ENCODE measurements at places on chromosomes 6 and 20.

DNA sequence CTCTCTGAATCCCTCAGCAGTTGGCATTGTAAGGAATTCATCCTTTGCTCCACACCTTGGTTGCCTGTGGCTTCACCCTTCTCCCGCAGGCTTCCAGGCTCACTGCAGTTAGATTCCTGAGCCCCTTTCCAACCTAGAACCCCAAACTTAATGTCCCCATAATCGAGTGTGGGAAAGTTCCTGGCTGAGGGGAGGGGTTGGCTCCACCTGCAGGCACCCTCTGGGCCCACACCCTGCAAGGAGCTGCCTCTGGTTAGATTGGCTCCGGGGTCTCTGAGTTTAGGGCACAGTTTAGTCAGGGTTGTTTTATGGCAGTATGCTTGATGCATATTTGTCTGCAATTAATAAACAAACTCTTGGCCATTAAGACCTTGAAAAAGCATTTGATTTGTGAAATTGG lies 63.4 kb downstream of the MTHFD1L start:
- H3K4me1 ChIP-seq = no peaks in the 10 kb centered on the region
- H3K27me3 ChIP-seq = no peaks in the 10 kb centered on the region
- no peak for DNase-seq
- no peak overlapping the region for H3K4me3 ChIP-seq
- no peaks in the 10 kb centered on the region for H3K36me3 ChIP-seq
- H3K27ac ChIP-seq = no peak overlapping the region

- peak overlapping the region; percentile 50 for H3K4me3 ChIP-seq
- DNase-seq = no peak
- H3K36me3 ChIP-seq = peaks cover 5% of the 10 kb centered on the region
- peaks cover 63% of the 10 kb centered on the region for H3K4me1 ChIP-seq
Observed at GRCh38 chr6:20370801-20371200, 30.9 kb upstream of the E2F3 start.

DNA sequence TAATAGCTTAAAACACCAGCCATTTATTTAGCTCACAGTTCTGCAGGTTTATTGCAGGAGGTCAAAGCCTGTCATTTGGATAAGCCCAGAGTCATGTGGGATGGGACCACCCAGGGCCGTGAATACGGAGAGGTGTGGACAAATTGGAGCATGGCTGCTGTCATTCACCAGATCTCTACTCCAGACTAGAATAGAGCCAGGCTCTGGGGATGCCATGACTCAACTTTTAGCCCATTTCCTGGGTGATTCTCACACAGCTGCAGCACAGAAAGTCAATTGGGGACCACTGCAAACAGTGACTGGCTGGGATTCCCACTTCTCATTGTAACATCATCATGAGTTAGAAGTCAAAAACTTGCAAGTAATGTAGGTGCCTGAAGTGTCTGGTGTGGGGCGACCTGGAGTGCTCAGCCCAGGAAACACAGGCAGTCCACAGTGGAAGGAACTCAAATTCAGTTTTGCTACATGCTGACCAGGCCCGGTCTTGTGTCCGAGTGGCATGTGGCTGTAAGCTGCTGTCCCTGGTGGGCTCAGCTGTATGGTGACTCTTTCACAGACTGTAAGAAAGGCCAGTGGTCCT lies 174.3 kb downstream of the SCP2D1 start:
- no peaks in the 10 kb centered on the region for H3K4me1 ChIP-seq
- peaks cover 23% of the 10 kb centered on the region for H3K27me3 ChIP-seq
- DNase-seq = no peak
- no peaks in the 10 kb centered on the region for H3K36me3 ChIP-seq
- no peak overlapping the region for H3K4me3 ChIP-seq

- H3K27ac ChIP-seq = no peak overlapping the region
- no peaks in the 10 kb centered on the region for H3K4me1 ChIP-seq
- H3K27me3 ChIP-seq = no peaks in the 10 kb centered on the region
Observed at GRCh38 chr6:114049367-114049966, 78.5 kb upstream of the HDAC2 start.

DNA sequence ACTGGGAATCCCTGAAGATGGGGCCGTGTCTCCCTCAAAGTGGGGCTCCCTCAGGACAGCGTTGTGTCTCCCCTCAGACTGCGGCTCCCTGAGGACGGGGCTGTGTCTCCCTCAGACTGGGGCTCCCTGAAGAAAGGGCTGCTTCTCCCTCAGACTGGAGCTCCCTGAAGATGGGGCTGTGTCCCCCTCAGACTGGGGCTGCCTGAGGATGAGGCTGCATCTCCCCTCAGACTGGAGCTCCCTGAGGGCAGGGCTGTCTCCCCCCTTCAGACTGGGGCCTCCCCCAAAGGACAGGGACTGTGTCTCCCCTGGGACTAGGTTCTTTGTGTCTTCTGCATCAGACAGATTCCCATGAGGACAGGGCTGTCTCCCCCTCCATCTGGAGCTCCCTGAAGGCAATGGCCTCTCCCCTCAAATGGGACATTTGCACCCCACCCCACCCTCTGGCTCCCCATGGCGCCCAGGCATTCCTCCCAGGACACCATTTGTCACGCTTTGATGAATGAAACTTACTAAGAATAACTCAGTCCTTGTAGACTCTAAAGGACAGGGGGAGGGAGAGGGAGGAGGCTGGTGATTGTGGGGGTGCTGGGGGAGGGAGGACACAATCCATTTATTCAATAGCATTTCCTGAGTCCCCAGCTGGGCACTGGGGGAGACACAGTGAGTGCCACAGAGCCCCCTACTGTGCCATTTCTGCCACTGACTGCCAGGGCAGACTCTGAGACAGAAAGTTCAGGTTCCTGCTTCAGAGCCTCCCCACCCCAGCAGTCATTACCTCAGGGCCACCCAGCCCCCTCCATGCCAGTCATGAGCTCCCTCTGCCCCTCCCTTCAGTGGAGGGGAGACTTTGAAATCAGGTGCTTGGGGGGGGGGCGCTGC lies 122.4 kb downstream of the MRPL14 start:
- H3K4me1 ChIP-seq = peaks cover 9% of the 10 kb centered on the region
- no peak for DNase-seq
- peaks cover 67% of the 10 kb centered on the region for H3K27me3 ChIP-seq
- H3K36me3 ChIP-seq = peaks cover under 1% of the 10 kb centered on the region
- no peak overlapping the region for H3K4me3 ChIP-seq

GRCh38 chr20:63736893-63737694 lies 630 bp downstream of the LIME1 start:
- peak overlapping the region; percentile 94 for H3K4me3 ChIP-seq
- peak; percentile 47 for DNase-seq
- peak overlapping the region; percentile 90 for H3K27ac ChIP-seq
- H3K27me3 ChIP-seq = no peaks in the 10 kb centered on the region

DNA sequence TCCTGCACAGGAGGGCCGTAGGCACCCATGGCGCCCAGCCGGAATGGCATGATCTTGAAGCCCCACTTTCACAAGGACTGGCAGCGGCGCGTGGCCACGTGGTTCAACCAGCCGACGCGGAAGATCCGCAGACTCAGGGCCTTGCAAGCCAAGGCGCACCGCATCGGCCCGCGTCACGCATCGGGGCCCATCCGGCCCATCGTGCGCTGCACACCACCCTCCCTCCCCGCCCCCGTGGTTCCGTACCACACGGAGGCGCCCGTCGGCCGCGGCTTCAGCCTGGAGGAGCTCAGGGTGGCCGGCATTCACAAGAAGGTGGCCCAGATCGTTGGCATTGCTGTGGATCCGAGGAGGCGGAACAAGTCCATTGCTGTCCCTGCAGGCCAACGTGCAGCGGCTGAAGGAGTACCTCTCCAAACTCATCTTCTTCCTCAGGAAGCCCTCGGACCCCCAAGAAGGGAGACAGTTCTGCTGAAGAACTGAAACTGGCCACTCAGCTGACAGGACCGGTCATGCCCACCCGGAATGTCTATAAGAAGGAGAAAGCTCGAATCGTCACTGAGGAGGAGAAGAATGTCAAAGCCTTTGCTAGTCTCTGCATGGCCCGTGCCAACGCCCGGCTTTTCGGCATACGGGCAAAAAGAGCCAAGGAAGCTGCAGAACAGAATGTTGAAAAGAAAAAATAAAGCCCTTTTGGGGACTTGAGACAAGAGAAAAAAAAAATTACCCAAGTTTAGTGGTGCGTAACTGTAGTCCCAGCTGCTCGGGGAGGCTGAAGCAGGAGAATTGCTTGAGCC lies 9.9 kb upstream of the NCOA5 start:
- no peak overlapping the region for H3K27ac ChIP-seq
- no peaks in the 10 kb centered on the region for H3K4me1 ChIP-seq
- no peak overlapping the region for H3K4me3 ChIP-seq
- peaks cover 57% of the 10 kb centered on the region for H3K27me3 ChIP-seq

GRCh38 chr20:41205313-41205712 lies 68.0 kb downstream of the PLCG1 start:
- H3K4me3 ChIP-seq = no peak overlapping the region
- DNase-seq = no peak
- H3K27ac ChIP-seq = no peak overlapping the region
- no peaks in the 10 kb centered on the region for H3K36me3 ChIP-seq
- H3K4me1 ChIP-seq = peaks cover 6% of the 10 kb centered on the region
- H3K27me3 ChIP-seq = no peaks in the 10 kb centered on the region

- no peaks in the 10 kb centered on the region for H3K27me3 ChIP-seq
- H3K36me3 ChIP-seq = peaks cover 4% of the 10 kb centered on the region
- no peak for DNase-seq
- H3K4me3 ChIP-seq = no peak overlapping the region
- peaks cover 89% of the 10 kb centered on the region for H3K4me1 ChIP-seq
- H3K27ac ChIP-seq = peak overlapping the region; percentile 39
Observed at GRCh38 chr6:156866220-156867015, 89.2 kb downstream of the ARID1B start.

DNA sequence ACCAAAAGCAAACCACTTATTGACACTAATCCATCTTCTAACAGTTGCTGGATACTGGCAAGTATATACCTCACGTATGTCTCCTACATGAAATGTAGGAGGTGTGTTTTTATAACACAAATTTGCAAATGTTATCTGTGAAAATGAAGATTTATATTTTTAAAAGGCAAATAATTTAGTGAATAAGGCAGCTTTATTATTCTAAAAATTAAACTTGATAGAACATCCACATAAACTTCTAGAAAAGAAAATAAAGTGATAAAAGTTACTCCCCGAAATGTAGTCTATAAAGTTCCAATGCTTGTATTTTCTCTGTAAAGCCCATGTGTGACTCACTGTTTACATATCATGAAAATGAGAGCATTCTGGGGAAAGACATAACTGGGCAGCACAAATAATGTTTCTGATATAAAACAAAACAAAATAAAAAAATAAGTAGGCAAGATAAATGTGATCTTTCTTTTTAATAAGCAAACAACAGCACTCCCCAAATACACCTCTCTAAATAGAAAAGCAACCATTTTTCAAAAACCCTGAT lies 84.4 kb downstream of the MAP7 start:
- peaks cover 56% of the 10 kb centered on the region for H3K27me3 ChIP-seq
- no peaks in the 10 kb centered on the region for H3K36me3 ChIP-seq
- no peak for DNase-seq
- no peak overlapping the region for H3K4me3 ChIP-seq
- H3K27ac ChIP-seq = no peak overlapping the region

DNA sequence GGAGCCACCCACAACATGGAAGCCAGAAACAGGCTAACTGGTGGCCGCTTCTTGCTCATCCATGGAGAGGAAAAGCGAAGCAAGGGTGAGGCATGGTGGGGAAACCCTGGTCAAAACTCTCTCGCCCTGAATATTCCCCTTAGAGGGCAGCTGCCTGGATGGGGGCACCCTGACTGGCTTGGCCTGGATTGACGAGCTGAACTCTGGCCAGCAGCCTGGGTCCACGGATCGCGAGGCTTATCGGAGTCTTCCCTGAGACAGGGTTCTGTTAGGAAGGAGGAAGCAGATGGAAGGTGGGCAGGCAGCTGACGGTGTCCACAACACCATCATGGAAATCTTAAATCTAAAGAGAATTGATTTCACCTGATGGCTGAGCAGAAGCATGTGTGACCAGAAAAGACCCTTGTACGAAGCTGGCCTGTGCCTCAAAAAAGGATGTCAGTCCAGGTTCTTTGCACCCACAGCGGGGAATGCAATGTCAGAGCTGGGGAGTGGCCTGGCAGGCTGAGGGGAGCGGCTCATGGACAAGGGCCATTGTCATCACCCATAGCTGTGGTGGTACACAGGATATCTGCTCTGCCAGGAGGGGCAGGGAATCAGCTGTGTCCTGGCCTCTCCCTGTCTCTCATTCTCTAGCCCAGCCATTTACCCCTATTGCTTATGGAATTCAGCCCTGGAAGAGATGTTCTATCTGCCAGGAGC lies 109.4 kb upstream of the SNX9 start:
- H3K4me1 ChIP-seq = no peaks in the 10 kb centered on the region
- H3K4me3 ChIP-seq = no peak overlapping the region
- H3K27ac ChIP-seq = no peak overlapping the region
- H3K36me3 ChIP-seq = no peaks in the 10 kb centered on the region

DNA sequence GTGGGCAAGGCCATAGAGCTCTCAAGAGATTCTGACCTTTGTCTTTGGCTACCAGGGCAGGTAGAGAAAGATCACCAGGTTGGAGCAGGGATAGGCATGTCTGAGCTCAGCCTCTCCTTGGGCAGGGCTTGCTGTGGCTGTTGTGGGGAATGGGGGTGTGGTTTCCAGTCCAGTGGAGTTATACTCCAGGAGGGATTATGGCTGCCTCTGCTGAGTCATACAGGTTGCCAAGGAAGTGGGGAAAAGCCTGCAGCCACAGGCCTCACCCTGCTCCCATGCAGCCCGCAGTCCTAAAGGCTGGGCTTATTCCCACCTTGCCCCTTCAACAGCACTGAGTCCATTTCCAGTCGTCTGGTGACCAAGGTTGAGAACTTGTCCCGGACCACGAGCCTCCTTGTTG lies 21.9 kb downstream of the MEP1A start:
- peaks cover 63% of the 10 kb centered on the region for H3K27me3 ChIP-seq
- DNase-seq = no peak
- H3K36me3 ChIP-seq = no peaks in the 10 kb centered on the region
- H3K4me3 ChIP-seq = no peak overlapping the region
- no peak overlapping the region for H3K27ac ChIP-seq
- no peaks in the 10 kb centered on the region for H3K4me1 ChIP-seq

Measured in central memory CD8-positive, alpha-beta T cell (primary cell).